ENCODE measurements at places on chromosomes 11 and 22.

- DNase-seq = no peak
Measured at GRCh38 chr11:78802058-78802761, 227.5 kb upstream of the NARS2 start.

DNA sequence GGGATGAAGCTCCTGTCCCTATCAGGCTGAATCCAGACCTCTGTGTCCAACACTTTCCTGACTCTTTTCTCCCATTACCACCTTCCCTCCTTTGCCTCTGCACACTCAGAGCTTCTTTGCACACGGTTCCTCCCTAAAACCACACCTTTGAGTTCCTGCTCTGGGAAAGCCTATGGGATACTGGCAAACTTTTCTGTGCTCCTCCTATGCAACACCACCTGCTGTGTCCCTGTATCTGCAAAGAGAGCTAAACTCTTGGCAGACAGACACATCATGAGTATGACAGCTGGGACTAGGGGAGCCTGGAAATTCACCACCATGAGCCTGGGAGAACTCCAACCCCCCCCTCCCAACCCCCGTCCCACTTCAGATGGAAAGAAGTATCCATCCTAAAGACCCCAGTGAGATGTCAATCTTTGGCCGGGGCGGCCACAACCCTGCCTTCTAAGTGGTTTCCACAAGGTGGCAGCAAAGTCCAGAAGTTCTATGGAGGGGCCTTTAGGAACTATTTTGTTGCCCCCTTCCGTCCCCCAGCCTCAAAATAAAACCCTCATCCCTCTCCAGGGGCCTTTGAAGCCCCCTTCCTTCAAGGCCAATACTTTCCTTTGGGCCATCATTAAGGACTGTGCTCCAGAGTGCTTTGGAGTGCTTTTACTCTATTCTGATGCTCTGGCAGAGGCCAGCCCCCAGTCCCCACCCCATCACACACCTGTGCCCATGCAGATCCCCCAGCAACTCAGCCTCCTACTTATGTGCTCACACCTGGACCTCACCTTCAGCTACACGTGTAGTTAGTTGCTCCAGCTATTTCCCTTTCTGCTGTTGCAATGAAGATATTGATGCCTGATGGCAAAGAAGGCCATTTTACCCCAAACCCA is 19.4 kb downstream of the HTR3A start:
- DNase-seq = no peak

DNA sequence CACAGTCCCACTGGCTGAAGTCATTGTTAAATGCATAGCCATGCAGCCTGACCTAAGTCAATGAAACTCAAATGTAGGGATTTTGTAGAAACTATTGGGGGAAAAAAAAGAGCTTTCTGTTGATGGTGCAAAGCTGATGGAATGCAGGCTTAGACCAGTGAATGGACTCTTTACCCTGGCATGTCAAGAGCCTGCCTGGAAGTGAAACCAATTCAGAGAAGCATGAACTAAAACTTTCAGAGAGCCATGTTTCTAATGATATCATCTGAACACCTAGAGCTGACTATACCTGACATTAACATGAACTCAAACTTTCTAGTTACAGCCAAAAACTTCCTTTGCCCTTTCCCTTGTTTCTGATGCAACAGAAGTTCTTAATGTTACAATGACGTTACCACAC is 89.0 kb downstream of the APIP start:
- DNase-seq = no peak

GRCh38 chr11:62344210-62344609 is 7.0 kb downstream of the ASRGL1 start:
- no peak for DNase-seq

DNA sequence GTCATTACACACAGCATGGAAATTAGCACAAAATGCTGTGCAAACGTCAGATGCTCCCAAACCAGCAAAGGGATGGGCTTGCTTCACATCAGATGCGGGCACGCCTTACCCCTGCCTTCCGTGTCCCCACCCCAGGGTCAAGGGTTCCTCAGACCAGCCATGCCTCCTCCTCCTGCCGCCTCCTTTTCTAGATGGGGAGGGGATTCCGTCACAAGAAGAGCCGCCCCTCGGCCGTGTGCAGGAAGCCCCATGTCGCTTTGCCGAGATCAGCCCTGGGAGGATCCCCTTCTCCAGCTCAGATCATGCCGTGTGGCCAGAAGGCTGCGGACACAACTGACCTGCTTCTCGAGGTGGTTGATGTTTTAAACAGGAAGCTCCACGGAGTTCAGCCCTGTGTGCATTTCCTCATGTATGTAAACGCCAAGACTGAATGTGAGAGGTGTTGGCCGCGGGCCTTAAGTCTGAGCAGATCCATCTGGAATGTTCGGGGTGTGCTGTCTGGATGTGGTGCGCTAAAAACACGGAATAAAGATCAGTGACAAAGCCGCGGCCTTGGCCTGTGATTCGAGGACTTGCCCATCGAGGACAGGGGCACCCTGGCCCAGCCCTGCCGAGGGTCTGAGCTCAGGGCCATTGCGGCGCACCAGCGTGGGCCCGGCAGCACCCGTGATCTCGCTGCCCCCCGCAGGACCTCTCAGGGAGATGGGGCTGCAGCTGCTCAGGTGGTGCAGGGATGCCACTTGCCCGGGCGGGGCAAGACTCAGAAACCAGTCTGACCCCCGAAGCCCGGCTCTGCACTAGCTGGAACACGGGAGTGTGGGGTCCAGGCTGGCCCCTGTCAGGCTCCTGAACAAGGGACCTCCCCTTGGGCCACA is 412.9 kb downstream of the TBC1D22A start:
- peak; percentile 53 for DNase-seq

DNA sequence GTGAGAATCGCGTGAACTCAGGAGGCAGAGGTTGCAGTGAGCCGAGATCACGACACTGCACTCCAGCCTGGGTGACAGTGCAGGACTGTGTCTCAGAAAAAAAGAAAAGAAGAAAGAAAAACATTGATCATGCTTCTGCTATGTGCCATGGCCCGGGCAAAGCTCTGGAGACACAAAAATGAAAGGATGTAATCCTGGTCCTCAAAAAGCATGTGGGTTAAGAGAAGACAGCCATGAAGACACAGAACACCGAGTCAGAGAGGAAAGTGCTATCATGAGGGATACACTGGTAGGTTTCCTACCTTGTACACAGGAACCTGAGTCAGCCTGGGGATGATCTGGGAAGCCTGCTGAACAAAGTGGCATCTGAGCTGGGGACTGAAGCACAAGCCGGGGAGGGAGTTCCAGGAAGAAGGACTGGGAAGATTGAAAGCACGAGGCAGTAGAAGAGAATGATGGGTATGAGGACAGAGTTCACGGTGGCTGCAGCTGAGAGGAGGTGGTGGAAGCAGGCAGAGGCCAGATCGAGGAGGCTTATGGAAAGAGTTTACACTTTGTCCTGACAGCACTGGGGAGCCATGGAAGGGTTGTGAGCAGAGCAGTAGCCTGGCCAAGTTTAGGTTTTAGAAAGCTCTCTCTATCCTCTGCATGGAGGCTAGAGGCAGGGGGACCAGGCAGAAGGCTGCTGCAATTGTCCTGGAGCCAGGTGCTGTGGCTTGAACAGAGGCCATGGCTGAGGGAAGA is 9.9 kb upstream of the MAFF start:
- DNase-seq = no peak

- peak; percentile 77 for DNase-seq
Measured at GRCh38 chr22:42856179-42856864, 751 bp downstream of the ARFGAP3 start.

- DNase-seq = no peak
Measured at GRCh38 chr11:111937461-111937769, 272 bp downstream of the DIXDC1 start.

DNA sequence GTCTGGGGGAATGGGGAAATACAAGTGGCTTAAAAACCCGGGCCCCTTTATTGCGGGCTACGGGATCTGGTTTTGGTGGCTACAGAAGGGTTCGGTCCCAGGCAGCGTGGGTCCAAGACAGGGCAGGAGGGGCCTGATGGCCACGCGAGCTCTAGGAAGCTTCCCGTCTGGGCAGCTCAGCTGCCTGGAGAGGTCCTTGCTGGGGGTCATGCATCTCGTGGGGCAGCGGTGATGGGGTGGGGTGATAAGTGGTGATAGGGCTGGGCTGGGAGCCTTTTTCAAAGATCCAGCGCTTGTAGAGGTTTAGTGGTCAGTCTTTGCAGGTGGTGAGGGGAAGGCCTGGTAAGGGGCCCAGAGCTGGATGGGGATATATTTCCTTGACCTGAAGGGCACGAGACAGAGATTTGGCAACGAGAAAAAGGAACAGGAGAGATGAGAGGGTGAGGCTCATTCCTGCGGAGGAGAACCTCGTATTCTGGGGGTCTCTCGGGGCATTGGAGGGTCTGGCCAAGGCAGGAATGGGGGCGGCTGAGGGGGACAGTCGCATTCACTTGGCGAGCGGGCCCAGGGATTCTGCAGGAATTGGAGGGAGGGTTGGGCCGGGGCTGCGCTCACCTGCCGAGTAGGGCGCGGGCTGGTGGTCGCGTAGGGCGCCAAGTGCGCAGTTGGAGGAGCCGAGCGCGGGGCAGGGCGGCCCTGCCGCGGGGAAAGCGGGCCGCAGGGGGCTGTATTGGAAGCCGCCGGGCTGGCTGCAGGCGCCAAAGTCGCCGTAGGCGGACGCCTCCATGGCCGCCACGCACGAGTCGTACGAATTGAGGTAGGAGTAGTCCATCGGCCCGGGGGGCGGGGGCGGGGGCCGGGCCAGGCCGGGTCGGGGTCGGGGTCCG is 560 bp downstream of the PHOX2A start:
- no peak for DNase-seq

DNA sequence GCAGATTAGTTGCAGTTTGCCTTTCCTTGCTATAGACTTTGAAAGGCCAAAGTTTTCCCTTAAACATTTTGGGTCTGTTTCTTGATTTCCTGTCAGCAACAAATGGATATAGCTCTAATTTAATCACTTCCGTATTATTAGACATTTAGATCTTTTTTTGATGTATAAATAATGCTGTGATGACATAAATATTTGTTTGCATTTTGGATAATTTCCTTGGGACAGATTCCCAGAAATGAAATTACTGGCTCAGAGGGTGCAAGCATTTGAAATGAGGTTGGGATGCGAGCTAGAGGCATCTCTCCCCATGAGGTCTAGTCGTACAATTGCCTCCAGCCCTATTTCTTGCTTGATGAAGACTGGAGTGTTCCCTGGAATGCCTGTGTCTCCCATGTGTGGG is 94.2 kb downstream of the TBC1D22A start:
- no peak for DNase-seq

GRCh38 chr11:21390430-21390829 is 721.0 kb downstream of the NELL1 start:
- no peak for DNase-seq

DNA sequence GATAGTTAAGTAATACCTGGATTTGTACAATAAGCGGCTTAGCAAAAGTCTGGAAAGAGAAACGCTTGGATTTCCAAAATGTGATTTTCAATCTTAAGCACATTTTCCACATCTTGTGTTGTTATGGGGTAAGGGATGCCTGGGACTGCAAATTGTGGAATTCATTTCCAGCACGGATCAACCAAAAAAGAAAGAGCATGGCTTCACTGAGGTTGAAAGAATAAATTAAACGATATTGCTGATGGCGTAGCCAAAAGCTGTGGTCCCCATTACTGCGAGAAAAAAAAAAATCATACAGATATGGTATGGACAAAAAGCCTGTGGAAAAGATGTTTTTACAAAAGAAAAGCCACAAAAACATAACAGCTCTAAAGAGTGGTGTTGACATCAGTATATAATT is 26.0 kb upstream of the ALX4 start:
- DNase-seq = no peak

DNA sequence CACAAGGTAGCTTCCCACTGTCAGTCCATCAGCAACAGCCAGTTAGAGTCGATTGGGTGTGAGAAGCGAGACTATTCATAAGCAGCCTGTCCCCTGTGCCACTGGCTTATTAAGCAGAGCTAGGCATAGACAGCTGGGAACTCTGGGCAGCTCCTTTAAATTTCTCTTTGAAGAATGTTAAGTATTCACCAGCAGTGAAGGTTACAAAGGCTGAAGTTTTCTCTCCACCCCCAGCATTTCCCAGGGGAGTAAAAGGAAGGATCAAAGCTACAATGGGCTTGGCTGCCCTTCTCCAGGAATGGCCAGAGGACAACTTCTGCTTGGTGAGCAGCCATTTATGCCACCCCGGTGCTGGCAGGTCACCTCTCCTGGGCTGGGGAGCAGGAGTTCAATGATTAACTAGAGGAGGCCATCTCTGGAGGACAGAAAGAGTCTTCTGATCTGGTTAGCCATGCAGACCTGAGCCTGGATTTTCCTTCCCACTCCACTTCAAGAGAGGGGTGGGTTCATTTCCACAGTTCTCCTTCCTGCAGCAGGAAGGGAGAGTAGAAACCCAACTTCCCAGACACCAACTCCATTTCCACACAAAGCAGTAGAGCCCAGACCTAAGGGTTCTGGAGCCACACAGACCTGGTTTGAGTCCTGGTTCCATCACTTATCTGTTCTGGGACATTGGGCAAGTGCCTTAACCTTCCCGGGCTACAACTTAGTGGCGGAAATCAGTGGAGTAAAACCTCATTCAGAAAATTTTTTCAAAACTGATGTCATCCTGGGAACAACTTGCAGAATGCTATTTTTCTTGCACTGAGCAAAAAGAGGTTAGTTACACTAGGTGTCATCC is 22.6 kb downstream of the POU2AF3 start:
- no peak for DNase-seq

GRCh38 chr11:86091566-86091965 is 22.7 kb upstream of the PICALM start:
- DNase-seq = no peak

GRCh38 chr11:131094827-131095226 is 178.5 kb upstream of the SNX19 start:
- DNase-seq = no peak

DNA sequence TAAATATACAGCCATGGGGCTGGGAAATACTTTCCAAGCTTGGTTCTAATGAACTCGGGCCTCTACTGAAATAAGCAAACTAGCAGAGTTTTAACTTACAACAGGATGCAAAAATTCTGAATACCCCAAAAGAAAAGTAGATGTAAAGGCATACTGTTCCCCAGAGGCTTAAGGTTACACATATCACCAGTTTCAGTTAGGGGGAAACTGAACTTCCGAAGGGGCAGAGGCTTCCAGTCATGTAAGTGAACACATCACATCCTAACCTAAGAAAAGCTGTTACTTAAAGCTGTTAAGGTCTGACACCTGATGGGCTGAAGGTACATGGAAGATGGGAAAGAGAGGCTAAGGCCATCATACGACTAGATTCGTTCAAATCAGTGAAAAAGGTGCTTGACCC is 2.3 kb downstream of the GAB2 start:
- DNase-seq = no peak

- DNase-seq = peak; percentile 45
Measured at GRCh38 chr22:25403811-25404471, 160.5 kb upstream of the GRK3 start.

DNA sequence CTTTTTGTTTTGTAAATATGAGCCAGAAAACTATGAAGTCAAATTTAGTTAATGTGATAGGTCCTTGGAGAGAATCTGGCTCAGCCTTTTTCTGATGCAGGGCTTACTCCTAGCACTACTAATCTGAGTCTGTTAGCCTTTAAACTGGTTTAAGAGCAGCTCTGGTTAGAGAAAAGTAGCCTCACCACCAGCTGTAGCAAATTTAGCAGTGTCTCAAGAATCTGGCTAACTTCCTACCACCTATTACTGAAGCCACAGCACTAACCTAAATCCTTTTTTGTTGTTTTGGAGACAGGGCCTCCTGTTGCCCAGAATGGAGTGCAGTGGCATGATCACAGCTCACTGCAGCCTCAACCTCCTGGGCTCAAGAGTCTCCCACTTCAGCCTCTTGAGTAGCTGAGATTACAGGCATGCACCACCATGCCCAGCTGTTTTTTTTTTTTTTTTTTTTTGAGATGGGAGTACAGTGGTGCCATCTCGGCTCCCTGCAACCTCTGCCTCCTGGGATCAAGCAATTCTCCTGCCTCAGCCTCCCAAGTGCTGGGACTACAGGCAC is 13.9 kb downstream of the RBM4B start:
- DNase-seq = no peak

GRCh38 chr11:69940246-69940610 is 121.0 kb upstream of the FGF3 start:
- no peak for DNase-seq

All from left ventricle myocardium superior (tissue), 1 donor.